Activated CD4-positive, alpha-beta T cell treated with anti-CD3 and anti-CD28 coated beads, Interleukin-2, amount 10 ng/mL, durations not matched to agents 24 days and 14 days (primary cell): ENCODE measurements at places on chromosomes 1 and 21. TPM values are rescaled to one million over a fixed set of nuclear protein-coding genes. Genes with fewer than 3 reads are reported as not detected.

Gene LYPD8
- not detected in 2 replicates for total RNA-seq

- H3K27ac ChIP-seq = peak overlapping the region; percentile 69
- H3K4me1 ChIP-seq = peaks cover 67% of the 10 kb centered on the region
- DNase-seq = no peak
- no peak overlapping the region for H3K4me3 ChIP-seq
- peaks cover 51% of the 10 kb centered on the region for H3K36me3 ChIP-seq
Measured at GRCh38 chr1:12180315-12180714, 13.5 kb downstream of the TNFRSF1B start.

- H3K27me3 ChIP-seq = peaks cover 29% of the 10 kb centered on the region
- no peaks in the 10 kb centered on the region for H3K4me1 ChIP-seq
- no peak overlapping the region for H3K27ac ChIP-seq
- no peaks in the 10 kb centered on the region for H3K36me3 ChIP-seq
- DNase-seq = no peak
Measured at GRCh38 chr1:207651583-207651982, 6.7 kb downstream of the CR1L start.

Gene FAM151A
- total RNA-seq = not detected in 2 replicates

DNA sequence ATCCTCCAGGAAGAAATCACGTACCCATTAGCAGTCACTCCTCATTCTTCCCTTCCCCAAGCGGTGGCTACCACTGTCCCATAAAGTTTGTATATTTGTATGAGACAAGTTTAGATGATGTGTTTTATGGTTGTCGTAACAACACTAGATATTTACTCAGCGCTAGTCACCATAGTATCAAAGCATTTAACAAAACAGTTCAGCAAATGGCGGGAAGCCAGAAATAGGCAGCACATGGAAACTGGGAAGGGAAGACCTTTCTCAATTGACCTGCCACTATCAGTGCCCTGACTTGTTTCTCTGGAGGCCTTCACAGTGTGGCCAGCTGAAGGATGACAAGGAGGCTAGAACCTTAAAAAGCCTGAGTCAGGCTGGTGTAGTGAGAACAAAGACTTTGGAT, 31.1 kb downstream of the CNST start:
- H3K4me1 ChIP-seq = peaks cover 15% of the 10 kb centered on the region
- no peaks in the 10 kb centered on the region for H3K27me3 ChIP-seq
- H3K4me3 ChIP-seq = no peak overlapping the region
- H3K36me3 ChIP-seq = peaks cover 33% of the 10 kb centered on the region
- DNase-seq = no peak
- no peak overlapping the region for H3K27ac ChIP-seq

DNA sequence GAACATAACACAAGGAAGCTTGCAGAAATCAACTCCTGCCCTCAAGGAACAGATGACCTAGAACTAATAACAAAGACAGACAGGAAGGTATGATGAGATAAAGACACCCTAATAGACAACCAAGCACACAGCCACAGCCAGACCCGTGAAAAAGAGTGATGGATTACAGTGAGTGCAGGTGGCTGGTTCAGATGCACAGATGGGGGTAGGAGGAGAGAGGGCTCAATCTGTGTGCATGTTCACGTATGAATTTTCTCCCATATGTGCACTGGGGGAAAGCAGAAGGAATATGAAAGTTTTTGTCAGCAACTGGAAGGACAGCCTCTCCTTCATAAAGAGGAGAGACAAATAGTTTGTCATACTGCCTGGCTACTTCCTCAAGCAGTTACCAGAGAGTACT, 367.1 kb downstream of the PBX1 start:
- no peaks in the 10 kb centered on the region for H3K36me3 ChIP-seq
- no peaks in the 10 kb centered on the region for H3K27me3 ChIP-seq
- DNase-seq = no peak
- H3K27ac ChIP-seq = no peak overlapping the region
- H3K4me1 ChIP-seq = no peaks in the 10 kb centered on the region

Gene TCHH
- not detected in 2 replicates for total RNA-seq

Gene FALEC
- total RNA-seq = not detected in 2 replicates

GRCh38 chr1:58057826-58058225, 488.7 kb downstream of the OMA1 start:
- H3K4me3 ChIP-seq = no peak overlapping the region
- H3K27me3 ChIP-seq = no peaks in the 10 kb centered on the region
- DNase-seq = no peak
- H3K4me1 ChIP-seq = no peaks in the 10 kb centered on the region

GRCh38 chr1:39426346-39426745, 65.1 kb upstream of the BMP8A start:
- DNase-seq = no peak
- no peak overlapping the region for H3K27ac ChIP-seq
- H3K4me1 ChIP-seq = peaks cover 4% of the 10 kb centered on the region
- peaks cover 60% of the 10 kb centered on the region for H3K36me3 ChIP-seq
- H3K4me3 ChIP-seq = no peak overlapping the region

DNA sequence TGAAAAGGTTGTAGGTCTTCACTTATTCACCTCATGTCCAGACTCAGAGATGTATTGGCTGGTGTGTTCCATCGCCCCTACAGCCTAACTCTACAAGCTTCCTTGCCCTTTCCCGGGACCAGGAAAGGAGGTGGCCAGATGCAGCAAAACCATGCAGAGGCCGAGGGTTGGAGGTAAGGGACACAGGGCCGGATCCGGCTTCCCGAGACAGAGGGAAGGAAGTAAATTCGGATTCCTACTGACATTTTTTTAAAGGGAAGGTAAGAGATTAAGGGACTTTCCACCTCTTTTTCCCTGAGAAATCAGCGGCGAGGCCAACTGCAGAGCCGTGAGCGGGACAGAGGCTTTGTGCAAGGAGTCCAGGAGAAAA, 12.7 kb downstream of the EPHA10 start:
- H3K4me1 ChIP-seq = peaks cover 15% of the 10 kb centered on the region
- H3K36me3 ChIP-seq = no peaks in the 10 kb centered on the region
- H3K4me3 ChIP-seq = peak overlapping the region; percentile 69
- no peak overlapping the region for H3K27ac ChIP-seq

Gene CHODL
- not detected in 2 replicates for total RNA-seq

Gene PDPN
- not detected in 2 replicates for total RNA-seq
